CMK (cell line): ENCODE measurements at places on chromosomes 13 and 19.

DNA sequence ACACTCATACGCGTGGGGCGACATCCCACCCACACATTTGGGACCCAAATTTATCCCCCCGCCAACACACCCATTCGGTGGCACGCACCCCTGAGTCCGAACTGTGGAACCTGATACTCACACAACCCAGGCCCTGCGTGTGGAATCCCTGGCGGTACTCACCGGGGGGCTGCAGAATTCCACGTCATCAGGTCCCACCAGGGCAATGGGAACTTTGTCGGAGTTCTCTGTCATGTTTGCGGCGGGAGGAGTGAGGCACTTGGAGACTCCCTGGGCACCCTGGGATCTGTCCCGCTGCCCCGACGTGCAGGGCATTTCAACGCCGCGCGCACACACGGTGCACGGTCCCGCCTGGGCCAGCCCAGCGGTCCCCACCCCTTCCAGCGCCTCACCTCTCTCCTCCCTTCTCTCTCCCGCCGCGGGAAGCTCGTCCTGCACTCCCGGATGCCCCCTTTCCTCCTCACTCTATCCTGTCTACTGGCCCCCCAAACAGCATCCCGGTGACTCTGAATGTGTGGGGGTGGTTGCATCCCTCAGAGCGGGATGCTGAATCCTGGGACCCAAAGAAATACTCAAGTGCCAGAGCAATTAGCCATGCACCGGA, at the start of gene CNMD:
CNMD (minus strand) TSS at position 353 of the 604 bp plus-strand sequence; CDS start at position 234, 119 bp downstream.
- DNase-seq = no peak

- DNase-seq = no peak
Measured at GRCh38 chr13:41365631-41366030, 54.6 kb downstream of the NAA16 start.

GRCh38 chr13:24671386-24672113, 8.7 kb upstream of the ATP12A start:
- DNase-seq = no peak

DNA sequence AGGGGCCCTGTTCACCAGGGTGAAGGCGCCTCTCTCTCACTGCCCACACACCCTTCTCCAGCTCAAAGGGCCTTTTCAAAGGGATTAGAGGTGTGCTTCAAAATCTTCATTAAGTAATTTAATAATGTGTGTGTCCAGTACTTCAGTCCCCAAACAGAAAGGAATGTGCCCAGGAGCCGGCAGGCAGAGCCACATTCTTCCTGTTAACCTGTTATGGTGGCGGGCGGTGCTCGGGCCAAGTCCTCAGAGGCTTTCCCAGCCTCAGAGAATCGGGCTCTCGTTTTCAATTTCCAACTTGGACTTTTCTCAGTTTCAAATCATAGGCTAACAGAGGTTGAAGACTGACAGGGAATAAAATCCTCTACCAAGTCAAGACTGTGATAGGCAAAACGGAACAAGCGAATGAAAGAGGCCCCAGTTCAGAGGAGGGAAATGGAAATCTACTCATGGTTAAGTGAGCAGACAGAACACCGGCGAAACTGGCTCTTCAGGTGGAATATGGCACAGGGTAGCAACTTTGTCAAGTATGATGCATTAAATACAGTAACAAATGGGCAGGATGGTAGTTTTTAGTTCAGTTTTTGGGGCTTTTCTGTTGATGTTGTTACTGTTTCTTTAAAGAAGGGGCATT, 68.6 kb downstream of the FOXO1 start:
- no peak for DNase-seq

GRCh38 chr19:47280183-47280797, 5.6 kb downstream of the INAFM1 start:
- no peak for DNase-seq

GRCh38 chr19:504616-505015, 2.7 kb upstream of the TPGS1 start:
- DNase-seq = no peak

- no peak for DNase-seq
Measured at GRCh38 chr19:49589502-49589905, 1.5 kb upstream of the PRR12 start.

GRCh38 chr13:99367106-99367616, 60.0 kb upstream of the GPR183 start:
- DNase-seq = no peak
